ENCODE measurements at places on chromosomes 7 and 10. TPM values are rescaled to one million over a fixed set of nuclear protein-coding genes. Genes with fewer than 3 reads are reported as not detected.

ENTPD1 gene
- total RNA-seq, result 17.4 TPM

TACR2 gene
- total RNA-seq, result 0.66 TPM

CDK13 gene
- 70.9 TPM for total RNA-seq

SLC29A4 gene
- 13.8 TPM for total RNA-seq

TMEM236 gene
- total RNA-seq, result 0.66 TPM

NUTM2B gene
- total RNA-seq, result 0.33 TPM

NME8 gene
- total RNA-seq, result not detected

DCLRE1C gene
- 21.2 TPM for total RNA-seq

WNT16 gene
- total RNA-seq, result not detected

CNNM1 gene
- total RNA-seq, result 0.88 TPM

SPDYE11 gene
- not detected for total RNA-seq

NOS3 gene
- total RNA-seq, result 5.1 TPM

COL13A1 gene
- 0.73 TPM for total RNA-seq

SH2D4B gene
- not detected for total RNA-seq

TUBAL3 gene
- total RNA-seq, result 1.9 TPM

PNLIPRP2 gene
- total RNA-seq, result not detected

GSTO2 gene
- total RNA-seq, result 14.1 TPM

POLR2J2 gene
- 2.7 TPM for total RNA-seq

GRM3 gene
- total RNA-seq, result not detected

CXCL12 gene
- 164 TPM for total RNA-seq

PRSS1 gene
- not detected for total RNA-seq

IPMK gene
- total RNA-seq, result 13.5 TPM

OR6V1 gene
- not detected for total RNA-seq

SFMBT2 gene
- 32.8 TPM for total RNA-seq

C10orf62 gene
- total RNA-seq, result 0.32 TPM

SPDYE2B gene
- total RNA-seq, result not detected

ITGB8 gene
- 1.6 TPM for total RNA-seq

SEMA3E gene
- 11.8 TPM for total RNA-seq

PIP gene
- total RNA-seq, result 1,201 TPM

FAM171A1 gene
- total RNA-seq, result 11.7 TPM

CALML3 gene
- not detected for total RNA-seq

FAM25G gene
- total RNA-seq, result not detected

All from breast epithelium (tissue), 4 donors.